ENCODE measurements at places on chromosomes 2 and 18.

- DNase-seq, result no peak
Observed at GRCh38 chr2:121828281-121828731, 72.9 kb downstream of the TSN start.

GRCh38 chr2:136175868-136176267 lies 57.9 kb upstream of the CXCR4 start:
- DNase-seq, result no peak

DNA sequence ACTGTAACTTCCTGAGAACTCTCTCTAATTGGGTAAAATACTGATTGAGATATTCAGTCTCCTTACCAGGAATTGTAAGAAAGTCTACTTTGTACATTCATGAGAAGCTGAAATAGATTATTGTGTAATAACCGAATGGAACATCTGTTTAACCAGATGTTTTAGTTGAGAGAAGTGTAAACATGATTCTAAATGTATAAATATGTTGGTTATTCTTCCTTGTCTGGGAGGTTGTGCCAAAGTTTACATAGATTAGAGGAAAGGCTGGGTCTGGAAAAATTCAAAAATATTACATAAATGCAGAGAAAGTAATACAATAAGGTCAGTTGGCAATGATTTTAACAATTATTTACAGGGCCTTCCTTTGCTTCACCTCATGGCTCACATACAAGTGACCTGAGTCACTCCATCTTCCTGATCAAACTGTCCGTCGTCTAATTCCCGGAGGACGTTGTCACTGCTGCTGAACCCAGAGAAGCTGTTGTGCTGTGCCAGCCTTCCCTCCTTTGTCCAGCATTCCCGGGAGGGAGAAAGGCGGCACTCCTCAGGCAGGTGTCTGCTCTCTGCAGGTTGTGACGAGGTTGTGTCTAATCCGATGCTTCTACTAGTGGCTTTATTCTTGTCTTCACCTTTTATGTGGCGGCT lies 55.9 kb downstream of the MOB4 start:
- DNase-seq, result no peak

GRCh38 chr18:59502274-59503175 lies 143.5 kb upstream of the LMAN1 start:
- DNase-seq, result no peak

GRCh38 chr2:29213888-29214291 lies 98.7 kb downstream of the CLIP4 start:
- no peak for DNase-seq

DNA sequence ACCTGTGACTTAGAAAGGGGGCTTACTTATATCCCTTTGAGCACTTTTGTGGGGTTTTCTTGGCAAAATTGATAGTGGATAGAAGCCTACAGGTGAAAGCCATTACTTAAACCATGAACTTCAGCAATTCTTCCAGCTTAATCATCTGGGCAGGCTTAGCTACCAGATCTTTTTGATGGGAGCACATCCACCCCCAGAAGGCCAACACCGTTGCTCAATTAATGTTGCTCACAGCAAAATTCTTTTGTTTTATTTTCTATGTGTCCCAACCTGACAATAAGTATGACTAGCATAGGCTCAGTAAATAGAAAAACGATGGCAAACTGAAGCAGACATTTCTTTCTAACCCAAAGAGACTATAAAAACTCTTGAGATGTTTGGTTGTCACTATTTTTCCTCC lies 269.4 kb upstream of the TCF4 start:
- DNase-seq, result no peak

DNA sequence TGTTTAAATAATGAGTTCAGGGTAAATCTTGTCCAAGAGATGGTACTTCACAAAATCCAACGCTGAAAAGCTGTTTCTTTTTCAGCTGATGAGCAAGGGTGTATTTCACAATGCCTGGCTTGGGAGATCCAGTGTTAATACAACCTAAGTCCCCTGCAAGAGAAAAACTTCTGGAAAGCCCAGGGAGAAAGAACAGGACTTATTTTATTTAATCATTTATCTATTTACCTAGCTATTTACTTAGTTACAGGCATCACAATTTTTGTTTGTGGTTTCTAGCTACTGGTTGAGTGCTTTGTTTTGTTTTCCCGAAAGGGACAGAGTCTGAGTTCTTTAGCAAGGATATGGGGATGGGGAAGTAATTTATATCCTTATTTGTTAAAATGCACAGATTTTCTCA lies 598.2 kb upstream of the SYT4 start:
- DNase-seq, result no peak

- DNase-seq, result no peak
Observed at GRCh38 chr2:64223055-64223454, 78.8 kb upstream of the PELI1 start.

DNA sequence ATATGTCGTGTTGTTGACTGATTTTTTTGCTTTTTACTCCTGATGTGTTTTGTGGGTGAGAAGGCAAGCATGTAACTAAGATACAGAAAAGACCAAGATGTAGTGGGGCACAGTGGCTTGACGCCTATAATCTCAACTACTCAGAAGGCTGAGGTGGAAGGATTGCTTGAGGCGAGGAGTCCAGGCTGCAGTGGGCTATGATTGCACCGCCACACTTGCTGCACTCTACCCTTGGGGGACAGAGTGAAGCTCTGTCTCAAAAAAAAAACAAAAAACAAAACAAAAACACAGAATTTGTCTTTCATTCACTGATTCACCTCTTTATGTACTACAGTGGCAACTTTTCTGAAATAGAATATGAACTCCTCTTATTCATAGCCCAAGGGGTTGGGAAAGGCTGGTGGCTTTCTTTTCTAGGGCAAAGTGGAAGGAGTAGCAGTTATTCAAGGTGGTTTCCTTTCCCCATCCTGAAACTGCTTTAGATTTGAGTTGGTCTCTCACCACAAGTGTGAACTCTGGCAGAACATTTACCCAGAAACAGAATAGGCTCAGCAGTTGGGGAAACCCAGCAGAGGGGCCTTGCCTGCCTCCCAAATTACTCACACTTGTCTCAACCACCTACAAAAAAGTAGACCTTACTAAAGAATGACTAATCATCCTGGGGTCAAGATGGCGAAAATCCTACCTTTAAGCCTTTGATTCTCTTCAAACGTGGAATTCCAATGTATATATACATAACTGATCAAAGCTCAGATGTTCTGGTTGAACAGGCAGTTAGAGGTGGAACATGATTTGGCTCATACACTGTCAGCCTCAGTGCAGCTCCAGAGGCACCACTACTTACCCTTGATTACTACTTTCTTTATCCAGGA lies 6.5 kb downstream of the TANK start:
- DNase-seq, result no peak

DNA sequence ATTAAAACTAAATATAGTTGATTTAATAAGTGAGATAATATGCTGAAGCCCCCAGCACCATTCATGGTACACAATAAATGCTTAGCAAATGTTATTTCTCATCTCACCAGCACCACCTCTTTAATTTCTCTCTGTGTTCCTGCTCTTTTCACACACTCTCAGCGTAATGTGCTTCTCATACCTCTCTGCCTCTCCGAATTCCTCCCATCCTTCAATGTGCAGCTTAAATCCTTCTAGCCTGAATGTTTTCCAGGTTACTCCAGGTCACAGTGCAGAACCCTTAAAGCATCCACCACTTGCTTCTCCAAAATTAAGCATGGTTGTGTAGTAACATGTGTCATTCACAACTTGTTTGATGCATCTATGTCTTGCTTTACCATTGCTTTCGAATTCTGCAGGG lies 119.6 kb downstream of the MCFD2 start:
- no peak for DNase-seq

DNA sequence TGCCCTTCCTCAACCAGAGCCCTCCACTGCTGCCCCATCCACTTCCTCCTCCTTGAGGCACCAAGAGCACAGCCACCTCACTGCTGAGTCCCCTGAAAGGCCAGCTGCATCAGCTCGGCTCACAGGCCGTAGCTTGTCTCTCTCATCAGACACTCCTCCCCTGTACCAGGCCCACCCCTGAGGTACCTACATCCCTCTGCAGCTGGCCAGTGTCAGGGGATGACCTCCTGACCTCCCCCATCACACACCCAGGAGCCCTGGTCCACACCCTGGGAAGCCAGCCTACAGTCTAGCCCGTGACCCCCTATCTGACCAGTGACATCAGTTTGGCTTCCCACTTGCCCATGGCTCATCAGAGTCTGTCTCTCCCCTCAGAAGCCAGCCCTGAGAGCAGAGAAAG lies 205.6 kb downstream of the TNS1 start:
- DNase-seq, result no peak

DNA sequence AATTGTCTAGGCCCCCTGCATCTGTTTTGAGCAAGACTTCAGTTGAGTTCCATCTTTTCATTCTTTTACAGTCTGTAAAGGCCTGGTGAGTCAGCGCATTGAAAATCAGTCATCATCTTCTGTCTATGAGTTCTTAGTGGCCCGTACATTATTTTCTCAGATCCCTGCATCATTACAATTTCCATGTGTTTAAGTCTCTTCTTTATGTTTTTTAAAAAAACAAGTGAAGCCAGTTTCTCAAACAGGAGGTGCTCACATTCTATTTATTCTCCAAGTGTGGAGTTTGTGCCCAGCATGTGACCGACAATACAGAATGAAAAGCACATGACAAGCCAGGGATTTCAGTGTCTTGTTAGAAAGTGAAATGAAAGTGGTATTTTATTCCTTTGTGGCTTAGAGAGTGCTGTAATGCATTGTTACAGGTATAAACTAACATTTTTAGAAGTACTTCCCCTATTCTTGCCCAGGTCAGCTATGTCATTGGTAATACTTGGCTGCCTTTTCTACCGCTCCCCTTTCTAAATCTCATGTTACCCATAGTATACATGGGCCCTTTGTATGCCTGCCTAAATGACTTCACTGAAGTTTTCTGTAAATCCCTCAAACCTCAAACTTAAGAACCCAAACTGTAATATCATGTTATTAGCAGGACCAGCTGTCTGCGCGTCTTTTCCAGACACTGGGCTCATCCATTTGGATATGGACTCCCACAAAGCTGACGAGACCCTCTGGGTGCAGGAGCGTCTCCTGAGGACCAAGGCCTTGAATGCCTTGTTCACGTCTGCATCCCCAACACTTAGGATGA lies 67.6 kb downstream of the FEZ2 start:
- DNase-seq, result no peak

DNA sequence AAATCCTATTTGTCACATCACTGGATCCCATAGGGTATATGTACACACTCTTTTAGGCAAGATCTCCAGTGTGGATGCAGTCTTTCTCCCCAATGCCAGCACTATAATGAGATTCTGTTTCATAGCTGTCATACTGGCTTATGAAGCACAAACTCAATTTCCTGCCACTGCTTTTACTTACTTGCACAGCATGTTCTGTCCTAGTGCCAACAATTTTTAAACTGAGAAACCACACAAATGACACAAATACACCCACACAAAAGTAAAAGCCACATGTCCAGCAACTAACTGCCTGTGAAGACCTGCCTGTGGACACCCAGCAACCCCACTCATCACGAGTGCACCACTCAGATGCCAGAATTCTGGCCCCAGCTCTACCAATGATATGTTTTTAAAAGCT lies 29.6 kb upstream of the RNU4ATAC start:
- no peak for DNase-seq

DNA sequence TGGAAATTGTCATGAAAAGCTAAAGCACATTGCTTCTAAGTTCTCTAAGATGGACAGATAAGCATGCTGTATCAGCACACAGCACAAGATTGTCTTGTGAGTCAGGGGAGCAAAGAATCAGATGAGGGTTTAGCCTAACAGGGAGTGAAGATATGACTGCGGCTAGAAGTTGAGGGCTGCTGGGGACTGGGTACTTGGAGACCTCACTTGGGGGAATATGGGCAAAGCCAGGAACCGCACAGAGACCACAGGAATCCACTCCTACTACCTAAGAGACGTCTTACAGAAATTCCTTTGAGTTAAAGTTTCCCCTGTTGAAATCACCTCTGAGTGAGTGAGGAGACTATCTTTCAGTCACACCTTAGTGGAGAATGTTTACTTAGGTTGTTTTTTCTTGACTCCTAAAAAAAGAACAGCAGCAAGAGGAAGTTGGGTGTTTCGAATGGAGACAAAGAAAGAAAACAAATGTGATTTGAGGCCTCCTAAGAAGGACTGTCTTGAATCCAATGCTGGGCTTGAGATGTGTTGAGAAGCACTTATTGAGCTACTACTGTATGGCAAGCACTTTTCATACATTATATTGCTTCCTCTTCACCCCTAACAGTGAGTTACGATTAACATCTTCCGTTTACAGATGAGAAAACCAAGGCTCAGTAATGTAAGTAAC lies 100.7 kb downstream of the ANKRD44 start:
- DNase-seq, result no peak

GRCh38 chr18:62781262-62781661 lies 65.9 kb downstream of the PHLPP1 start:
- no peak for DNase-seq

DNA sequence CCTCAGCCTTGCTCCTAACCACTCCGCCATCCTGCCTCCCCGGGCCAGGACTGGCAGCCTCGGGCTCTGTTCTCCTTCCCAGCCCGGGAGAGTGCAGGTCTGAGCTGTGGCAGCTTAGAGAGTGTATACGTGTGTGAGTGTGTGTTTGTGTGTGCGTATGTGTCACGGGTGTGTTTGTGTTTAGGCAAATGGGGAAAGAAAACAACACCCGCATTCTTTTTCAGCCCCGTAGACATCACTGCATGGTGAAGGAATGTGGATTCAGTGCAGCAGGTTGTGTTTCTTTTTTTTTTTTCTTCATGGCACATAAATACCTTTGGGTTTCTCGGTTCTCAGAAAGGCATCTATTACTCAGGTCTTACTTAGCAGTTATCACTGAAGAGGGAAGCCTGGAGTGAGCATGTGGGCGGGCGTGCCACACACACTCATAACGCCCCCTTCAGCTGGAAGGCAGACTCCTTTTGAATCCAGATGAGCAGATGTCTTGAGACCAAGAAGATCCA lies 44.2 kb downstream of the GLI2 start:
- DNase-seq, result no peak

- no peak for DNase-seq
Observed at GRCh38 chr2:101160454-101160853, 9.3 kb upstream of the TBC1D8 start.

DNA sequence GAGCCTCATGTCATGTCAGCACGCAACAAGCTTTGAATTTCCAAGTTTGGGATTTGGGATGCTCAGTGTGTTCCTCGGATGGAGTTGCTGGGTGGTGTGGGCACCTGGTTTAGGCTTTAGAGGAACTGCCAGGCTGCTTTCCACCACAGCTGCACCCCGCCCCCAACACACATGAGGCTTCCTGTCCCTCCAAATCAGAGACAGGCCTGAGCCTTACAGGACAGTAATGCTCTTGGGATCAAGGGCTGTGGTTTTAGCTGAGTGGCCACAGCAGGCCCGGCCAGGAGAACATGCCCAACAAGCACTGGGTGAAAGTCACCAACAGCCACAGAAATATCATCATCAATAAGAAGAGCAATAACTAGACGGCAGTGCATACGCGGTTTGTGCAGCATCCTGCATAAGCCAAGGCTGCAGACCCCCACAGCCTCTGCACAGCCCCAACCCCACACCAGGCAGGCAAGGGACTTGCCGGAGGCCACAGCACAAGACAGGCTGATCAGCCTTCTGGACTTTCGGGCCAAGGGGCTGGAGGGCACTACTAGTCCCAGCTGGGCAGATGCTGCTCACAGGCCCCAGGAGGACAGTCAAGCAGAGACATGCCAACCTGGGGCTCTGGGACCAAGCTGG lies 29.7 kb upstream of the GPC1 start:
- DNase-seq, result no peak

- no peak for DNase-seq
Observed at GRCh38 chr2:214569419-214570035, 158.7 kb downstream of the VWC2L start.
